Stimulated activated CD8-positive, alpha-beta memory T cell treated with anti-CD3 and anti-CD28 coated beads, Interleukin-2, amount 100 ng/mL, for 48 hours (primary cell): ENCODE measurements at places on chromosomes 12 and 14.

- no peak for DNase-seq
Observed at GRCh38 chr12:55671746-55672145, 35.1 kb downstream of the OR10P1 start.

GRCh38 chr12:104750061-104750460 is 208.0 kb downstream of the SLC41A2 start:
- no peak for DNase-seq

DNA sequence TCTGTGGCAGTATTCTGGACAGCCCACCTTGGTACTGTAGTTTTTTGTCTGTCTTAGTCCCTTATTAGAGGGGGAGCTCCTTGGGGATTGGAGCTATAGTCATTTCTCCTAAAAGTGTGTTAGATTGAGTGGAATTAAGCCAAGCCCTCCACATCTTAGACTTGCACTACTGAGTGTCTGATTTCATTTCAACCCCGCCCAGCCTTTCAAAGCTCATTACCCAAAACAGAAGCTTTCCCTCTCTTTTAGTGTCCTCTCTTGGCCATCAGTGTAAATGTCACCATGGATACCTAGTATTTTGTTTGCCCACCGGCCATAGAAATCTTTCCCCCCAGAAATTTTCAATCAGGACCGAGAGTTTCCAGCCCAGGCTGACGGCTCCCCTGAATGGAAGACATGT is 74.5 kb downstream of the LRRC74A start:
- DNase-seq = no peak

DNA sequence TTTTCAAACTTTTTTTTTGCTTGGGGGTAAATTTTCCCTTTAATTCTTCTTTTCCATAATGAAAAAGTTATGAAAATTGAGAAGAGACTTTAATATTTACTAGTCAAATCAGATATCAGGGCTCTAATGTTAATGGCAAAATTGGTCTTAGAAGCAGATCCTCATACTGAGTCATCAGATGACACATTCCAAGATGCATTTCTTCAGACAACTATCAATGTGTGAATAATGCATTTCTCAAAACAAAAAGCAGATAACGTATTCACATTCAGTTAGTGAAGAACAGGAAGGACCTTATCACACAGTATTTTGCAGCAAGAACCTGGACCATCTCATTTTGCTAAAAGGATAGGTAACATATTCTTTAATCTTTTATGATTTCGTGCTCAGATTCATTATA is 130.7 kb downstream of the GPHN start:
- DNase-seq = no peak

DNA sequence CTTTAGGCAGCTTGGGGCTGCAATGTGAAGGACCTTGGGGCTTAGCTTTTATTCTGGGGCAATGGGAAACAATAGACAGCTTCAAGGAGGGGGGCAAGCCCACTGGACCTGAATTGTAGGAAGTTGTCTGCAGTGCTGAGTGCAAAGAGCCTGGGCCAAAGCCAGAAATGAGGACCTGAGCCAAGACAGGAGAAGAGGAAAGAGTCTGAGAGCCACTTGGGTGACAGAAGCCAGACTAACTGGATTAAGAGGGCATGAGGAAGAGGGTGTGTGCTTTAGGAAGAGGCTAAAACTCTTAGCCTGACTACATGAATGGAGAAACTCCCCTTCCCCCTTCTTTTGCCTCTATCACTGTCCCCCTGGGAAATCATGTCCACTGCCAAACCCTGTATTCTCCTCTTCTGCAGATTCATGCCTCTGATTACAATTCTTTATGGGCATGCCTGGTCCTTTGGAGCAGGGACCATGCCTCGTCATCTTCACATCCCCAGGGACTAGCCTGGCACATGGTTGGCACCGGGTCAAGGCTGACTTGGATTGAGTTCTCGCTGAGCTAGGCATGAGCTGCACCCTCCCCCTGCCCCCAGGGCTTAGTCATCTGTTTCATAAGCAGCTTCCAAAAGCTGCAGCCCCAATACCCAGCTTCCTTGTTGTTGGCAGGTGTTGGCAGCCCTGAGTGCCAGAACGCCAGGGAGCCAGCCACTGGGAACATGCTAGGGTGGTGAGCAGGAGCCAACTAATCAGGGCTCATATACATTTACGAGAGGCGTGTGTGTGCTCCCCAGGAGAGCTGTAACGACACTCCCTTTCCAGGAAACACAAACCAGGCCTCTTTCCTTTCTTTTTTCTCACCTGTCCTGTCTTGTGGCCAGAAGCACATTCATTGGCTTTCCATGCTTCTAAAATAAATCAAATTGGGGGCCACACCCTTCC is 27.7 kb upstream of the JDP2 start:
- no peak for DNase-seq

DNA sequence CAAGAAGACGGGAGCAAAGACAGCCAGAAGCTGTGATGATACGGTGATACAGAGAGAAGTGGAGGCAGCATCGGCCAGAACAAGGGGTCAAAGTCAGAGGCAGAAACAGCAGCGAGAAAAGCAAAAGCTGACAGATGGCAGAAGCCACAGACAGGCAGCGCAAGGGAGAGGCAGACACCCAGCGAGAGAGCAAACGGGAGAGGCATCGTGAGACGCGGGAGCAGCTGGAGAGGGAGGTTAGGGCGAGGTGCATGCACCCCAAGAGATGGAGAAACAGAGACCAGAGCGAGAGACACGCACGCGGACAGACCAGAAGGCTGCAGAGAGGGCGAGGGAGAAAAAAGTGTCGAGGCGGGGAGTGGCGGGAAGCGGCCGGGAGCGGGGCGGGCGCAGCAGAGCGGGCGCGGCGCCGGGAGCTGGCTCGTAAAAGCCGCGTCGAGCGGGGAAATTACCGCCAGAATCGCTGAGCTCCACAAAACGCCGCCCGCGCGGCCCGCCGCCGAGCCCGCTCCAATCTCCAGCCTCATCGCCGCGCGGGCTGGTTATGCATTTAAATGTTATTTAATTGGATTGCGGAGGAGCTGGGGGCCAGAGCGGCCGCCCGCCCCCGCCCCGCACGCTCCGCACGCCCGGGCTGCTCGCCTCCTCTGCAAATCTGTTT is 15.6 kb downstream of the SMUG1 start:
- DNase-seq = no peak

DNA sequence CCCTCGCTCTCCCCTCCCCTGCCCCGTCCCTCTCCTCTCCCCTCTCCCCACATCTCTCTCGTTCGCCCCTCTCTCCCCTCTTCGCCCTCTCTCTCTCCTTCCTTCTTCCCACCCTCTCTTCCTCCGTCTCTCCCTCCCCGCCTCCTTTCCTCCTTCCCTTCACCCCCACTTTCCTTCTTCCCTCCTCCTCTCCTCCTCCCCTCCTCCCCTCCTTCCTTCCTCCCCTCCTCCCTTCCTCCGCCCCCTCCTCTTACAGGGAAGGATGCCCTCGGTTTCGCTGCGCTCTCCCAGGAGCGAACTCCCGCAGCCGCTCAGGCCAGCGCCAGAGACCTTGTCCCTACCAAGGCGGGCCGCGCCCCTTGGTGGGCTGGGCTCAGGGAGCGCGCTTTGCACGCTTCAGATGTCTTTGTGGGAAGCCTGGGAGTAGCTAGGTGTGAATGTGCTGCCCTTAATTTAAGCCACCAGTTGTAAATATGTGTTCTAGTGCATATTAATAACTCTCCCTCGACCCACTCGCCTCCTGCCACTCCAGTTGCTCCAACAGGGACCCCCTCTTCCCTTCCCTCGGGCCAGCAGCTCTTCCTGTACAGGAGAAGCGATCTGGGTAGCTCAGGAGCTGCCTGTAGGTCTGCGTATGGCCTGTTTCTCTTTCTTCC is 13.3 kb upstream of the MAP3K9 start:
- no peak for DNase-seq

DNA sequence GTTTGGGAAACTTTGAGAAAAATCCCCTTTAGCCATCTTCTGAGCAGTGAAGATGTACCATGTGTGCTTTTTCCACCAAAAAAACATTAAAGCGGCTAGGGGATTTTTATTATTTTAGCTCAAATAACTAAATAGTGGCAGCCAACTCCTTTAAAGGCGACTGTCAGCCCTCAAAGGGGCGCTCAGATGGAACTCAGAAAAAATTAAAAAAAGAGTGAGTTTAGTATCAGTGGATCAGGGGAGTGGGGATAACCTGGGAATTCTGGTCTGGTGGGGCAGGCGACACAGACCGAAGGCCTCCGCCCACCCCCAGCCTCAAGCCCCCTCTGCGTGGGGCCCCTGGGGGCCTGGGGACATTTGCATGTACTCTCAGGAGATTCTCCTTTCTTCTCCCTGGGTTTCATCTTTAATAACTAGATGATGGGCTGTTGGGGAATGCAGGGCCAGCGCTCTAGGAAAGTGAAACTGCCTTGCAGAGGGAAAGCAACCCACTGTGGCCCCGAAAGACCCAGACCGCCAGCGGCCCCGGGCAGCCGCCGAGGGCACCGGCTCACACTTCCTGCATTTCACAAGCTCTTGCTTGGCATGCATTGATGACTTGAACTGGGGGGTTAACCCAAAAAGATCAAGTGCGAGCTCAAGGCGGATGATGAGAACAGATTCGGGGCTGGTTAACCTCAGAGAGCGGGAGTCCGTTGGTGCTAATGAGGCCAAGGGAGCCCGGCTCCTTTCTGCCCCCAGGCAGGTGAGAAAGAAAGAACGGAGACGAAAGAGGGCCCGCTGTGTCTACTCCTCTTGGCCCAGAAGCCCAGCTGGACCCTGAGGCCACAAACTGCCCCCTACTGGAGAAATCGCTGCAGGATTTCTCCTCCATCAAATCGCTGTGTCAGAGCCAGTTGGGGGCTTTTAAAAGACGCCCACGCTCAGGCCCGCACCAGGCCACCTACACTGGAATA is 7.3 kb upstream of the BATF start:
- DNase-seq = no peak

DNA sequence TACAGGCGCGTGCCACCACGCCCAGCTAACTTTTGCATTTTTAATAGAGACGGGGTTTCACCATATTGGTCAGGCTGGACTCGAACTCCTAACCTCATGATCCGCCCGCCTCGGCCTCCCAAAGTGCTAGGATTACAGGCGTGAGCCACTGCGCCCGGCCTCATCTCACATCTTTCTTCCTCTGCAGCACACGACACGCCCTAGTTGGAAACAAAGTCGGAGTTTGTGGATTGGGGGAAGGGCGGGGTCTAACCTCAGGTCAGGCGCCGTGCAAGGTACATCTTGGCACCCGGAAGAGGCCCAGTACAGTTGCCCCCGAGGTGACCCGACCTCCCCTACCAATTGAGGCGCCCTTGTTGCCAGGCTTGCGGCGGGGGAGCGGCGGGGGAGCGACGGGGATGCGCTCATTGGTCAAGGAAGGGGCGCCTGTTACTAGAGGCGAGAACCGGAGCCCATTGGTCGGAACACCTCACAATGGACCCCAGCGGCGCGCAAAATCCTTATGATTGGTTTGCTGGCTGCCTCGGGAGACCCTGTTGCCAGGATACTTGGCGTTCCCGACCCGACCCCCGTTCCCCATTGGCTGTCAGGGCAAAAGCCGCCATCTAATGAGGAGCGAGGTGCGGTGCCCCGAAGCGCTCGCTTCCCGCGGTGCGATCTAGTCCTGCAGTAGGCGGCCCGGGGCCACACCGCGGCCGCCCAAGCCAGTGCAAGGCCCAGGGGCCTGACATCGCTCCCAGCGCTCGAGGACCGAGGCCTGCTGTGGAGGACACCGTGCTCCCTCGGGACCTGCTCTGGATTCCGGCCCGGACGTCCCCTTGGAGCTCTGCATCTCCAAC is at the start of gene REC8:
Gene REC8, plus strand, starts transcription at position 659 of the 839 bp plus-strand sequence. CDS start 473 bp downstream, outside the sequence.
- DNase-seq = peak; percentile 71

DNA sequence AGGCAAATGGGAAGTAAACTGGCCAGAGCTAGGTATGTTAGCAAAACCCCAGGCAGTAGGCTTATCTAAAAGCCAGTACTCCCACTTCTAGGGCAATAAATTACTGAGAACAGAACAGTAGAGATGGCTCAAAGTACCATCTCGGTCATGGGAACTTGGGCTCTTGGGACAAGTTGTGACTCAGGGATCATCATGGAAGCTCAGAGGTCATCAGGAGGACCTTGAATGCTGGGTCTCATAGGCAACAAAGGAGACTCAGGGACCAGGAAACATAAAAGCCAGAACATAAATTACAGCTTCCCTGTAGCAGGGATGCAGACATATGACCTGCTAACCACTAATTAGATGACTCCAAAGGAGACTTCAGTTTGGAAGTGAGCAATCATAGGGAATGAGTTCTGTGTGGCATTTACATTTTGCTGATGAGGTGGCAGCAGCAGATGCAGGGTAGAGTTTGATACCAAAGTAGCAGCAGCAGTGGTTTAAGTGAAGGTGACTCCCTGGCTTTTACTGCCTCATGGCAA is 97.6 kb upstream of the SCAF11 start:
- no peak for DNase-seq

GRCh38 chr14:77106666-77107065 is 8.6 kb downstream of the CIPC start:
- DNase-seq = no peak

- DNase-seq = no peak
Observed at GRCh38 chr12:31572900-31573600, 17.9 kb downstream of the DENND5B start.

DNA sequence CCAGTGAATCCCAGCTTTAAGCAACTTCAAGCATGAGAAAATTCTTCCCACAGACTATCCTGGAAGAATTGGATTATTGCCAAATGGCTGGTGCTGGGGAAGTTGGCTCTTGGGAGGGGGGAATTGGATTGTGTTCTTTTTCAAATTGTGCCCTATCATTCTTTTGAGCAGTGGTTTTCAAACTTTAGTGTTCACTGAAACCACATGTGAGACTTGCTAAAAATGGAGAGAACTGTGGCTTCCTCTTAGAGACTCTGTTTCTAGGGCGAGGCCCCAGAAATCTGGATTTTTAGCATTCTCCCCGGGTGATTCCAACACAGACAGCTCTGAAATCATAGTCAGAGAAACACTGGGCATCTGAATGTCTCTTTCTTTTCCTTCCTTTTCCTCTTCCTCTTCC is 14.3 kb upstream of the OTUB2 start:
- no peak for DNase-seq

DNA sequence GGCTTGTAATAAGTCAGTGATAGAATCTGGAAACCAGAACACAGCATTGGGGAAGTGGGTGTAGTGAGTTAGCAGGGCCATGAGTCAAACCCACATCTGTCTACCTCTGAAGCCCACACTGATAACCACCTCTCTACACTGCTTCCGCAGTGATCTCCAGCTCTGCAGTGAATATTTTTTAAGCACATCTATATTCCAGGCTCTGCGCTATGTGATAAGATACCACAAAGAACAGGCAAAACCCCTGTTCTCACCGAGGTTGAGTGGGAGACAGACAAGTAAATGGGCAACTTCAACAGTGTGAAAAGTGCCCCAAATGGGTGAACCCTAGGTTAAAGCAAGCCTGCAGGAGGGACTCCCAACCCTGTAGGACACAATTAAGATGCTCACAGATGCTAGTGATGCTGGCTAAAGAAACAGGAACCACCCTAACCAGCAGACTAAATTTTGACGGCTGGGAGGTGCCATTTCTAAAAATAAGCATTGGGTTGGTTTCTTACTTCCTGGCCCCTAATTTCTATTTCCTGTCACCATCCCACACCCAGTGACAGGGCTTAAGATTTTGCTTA is 375.0 kb downstream of the DPF3 start:
- no peak for DNase-seq

- no peak for DNase-seq
Observed at GRCh38 chr14:86153480-86153879, 623.5 kb downstream of the FLRT2 start.

- DNase-seq = no peak
Observed at GRCh38 chr12:7646178-7646475, 19.6 kb downstream of the APOBEC1 start.

- DNase-seq = no peak
Observed at GRCh38 chr12:52155048-52155868, 36.6 kb downstream of the KRT80 start.

GRCh38 chr14:49915085-49915484 is 22.2 kb downstream of the ARF6 start:
- DNase-seq = no peak

GRCh38 chr12:53501615-53502181 is 615 bp downstream of the TARBP2 start:
- DNase-seq = no peak

- no peak for DNase-seq
Observed at GRCh38 chr12:7067096-7067495, 6.6 kb downstream of the C1S start.
